CD4-positive, alpha-beta T cell treated with Interferon alpha-2 for 1 hour (primary cell): ENCODE measurements at places on chromosomes 2 and 18.
A peak's percentile ranks its signal among the peaks of the same experiment; 100 is the strongest.

GRCh38 chr2:71893646-71894045, 254.0 kb downstream of the CYP26B1 start:
- DNase-seq: no peak

GRCh38 chr18:7677001-7677400, 109.9 kb downstream of the PTPRM start:
- DNase-seq: no peak

DNA sequence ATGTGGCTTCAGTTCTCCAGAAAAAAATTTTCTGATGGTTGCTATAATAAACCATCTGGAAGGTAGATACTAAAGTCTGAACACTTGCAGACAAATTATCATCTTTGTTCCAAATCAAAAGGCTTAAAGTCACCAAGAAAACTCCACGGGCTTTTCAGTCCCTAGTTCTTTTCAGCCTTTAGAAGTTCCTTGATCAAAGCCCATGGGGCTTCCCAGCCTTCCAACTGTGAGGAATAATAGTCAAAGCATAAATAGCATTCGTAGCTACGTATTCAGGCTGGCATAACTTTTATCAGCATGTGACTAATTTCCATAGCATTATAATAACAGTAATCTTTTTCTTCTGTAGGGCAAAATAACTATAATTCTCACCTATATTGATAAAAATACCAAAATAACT, 13.9 kb downstream of the SCG2 start:
- no peak for DNase-seq

- DNase-seq: no peak
These were observed 163.8 kb upstream of the STK17B start for GRCh38 chr2:196335221-196335634.

DNA sequence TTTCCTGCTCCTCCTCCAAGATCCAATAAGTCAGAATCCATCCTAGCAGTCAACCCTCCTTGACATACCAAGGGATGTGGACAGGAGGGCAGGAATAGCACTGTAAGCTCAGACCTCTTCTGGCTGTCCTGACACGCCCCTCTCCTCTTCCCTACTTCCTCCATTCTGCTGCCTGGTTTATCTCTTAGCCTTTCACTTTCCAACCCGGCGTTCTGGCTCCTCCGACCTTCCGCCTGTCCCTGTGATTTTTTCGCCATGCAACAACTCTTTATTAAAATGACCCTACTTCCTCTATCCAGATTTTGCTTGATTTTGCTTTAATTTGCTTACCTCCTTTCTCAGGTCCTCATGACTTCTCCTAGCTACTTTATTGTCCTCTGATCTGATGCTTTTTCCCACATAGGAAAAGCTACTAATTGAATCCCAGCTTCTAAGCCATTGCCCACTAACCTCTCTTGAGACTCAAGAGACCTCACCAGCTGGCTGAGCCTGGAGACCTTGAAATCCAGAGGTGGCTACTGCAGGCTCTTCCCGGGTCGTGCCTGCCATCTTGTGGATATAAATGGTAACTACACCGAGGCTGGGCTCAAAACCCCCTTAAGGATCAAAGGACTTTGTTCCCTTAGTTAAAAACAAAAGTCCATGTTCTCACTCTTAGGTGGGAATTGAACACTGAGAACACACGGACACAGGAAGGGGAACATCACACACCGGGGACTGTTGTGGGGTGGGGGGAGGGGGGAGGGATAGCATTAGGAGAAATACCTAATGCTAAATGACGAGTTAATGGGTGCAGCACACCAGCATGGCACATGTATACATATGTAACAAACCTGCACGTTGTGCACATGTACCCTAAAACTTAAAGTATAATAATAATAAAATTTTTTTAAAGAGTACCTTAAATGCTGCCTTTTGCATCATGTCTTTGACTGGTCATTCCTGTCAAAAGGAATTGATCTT, 139.4 kb downstream of the AKAIN1 start:
- DNase-seq: peak; percentile 42

DNA sequence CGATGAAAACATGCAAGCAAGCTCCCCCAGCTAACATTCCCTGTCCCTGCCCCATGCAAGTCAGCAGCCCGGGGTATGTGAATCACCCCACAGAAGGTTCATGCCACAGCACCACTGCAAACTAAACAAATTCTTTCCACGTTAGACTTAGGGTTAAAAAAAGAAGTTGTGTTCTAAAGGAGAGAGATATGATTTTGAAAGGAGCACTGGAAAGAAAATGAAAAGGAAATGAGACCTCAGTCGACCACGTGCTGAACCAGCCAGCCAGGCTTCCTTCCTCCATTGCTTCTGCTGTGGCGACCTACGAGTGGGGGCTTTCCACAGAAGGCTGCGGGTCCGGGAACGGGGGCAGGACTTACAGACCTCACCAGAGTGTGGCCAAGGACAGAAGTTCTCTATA, 52.0 kb downstream of the ARL4C start:
- DNase-seq: peak; percentile 81

DNA sequence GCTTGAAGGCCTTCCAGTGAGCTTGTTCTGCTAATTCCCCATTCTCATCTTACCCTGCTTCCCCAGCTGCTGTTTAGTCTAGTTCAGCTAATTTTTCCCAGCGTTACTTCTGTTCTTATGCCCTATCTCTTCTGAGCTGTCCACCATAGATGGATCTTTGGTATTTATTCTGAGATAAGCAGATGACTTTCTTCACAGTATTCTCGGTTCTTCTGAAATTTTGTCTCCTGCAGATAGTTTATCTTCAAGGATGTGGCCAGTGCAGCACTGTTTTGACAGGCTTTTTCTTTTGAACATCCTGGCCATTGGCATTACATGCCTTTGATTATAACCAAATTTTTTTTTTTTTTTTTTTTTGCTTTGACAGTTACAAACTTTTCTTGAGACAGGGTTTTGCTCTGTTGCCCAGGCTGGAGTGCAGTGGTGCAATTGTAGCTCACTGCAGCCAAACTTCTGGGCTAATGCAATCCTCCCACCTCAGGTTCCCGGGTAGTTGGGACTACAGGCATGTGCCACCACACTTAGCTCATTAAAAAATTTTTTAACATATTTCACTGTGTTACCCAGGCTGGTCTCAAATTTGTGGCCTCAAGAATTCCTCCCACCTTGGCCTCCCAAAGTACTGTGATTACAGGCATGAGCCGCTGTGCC, 134.2 kb downstream of the WDSUB1 start:
- DNase-seq: no peak

- no peak for DNase-seq
These were observed 5.7 kb upstream of the SERPINB2 start for GRCh38 chr18:63881851-63882250.

- DNase-seq: no peak
These were observed 20.7 kb upstream of the PLB1 start for GRCh38 chr2:28475088-28475595.

- DNase-seq: no peak
These were observed 93.8 kb downstream of the NRP2 start for GRCh38 chr2:205776139-205776538.

DNA sequence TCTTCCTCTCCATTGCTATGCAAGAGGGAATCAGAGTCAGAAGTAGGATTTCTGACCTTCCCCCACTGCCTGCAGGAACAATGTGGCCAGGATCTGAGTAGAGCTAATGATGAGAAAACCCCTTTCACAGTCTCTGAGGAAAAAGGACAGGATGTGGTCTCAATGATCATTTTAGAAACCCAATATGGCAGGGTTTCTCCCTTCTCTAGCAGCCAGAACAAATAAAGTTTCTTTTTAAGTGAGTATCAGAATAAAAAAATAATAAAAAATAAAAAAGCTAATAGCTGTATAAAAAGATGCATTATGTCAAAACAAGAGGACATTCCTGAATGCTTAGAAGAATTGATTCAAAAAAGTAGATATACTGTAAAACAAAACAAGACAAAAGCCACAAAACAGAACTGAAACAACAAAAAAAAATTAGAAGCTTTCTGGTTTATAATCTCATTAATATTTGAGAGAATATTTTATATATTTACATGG, 1124.9 kb upstream of the ZEB2 start:
- no peak for DNase-seq

DNA sequence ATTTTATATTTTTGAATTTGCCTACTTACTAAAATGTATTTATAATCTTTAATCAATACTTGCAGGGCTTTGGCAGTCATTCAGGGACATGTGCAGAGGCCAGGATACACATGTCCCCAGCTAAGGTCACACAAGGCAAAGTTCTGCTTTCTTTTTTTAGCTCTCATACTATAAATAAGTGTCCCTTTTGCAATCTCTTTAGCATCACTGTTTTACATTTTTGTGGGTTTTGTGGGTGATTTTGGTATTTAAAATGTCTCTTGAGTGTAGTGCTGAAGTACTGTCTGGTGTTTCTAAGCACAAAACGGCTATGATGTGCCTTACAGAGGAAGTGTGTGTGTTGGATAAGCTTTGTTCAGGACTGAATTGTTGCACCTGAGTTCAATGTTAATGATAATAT, 309.0 kb upstream of the GULP1 start:
- DNase-seq: no peak

GRCh38 chr18:73007195-73007914, 139.6 kb upstream of the NETO1 start:
- DNase-seq: no peak

- DNase-seq: no peak
These were observed 135.3 kb downstream of the PARD3B start for GRCh38 chr2:204680576-204680975.

DNA sequence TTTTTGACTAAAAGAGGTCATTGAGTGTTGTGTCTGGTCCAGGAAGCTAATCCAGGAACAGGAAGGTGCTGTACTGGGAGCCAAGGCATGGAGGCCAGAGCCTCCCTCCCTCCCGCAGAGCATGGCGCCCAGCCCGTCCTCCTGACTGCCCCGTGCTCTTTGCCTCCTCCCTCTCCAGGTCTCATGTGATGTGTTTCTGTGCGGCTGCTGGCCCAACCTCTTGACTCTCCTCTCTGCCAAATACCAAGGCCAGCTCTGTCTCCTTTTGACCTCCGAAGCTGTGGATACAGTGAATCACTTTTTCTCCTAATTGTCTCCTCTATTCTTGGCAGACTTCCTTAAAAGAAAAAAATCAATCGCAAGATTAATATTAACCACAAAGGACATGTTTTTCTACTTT, 284.1 kb downstream of the PHLPP1 start:
- DNase-seq: no peak

GRCh38 chr2:218262631-218263586, 2.1 kb downstream of the GPBAR1 start:
- DNase-seq: no peak

GRCh38 chr2:47025969-47026610, 110.5 kb upstream of the MCFD2 start:
- DNase-seq: no peak

- DNase-seq: no peak
These were observed 121.6 kb upstream of the NDUFV2 start for GRCh38 chr18:8980918-8981317.

DNA sequence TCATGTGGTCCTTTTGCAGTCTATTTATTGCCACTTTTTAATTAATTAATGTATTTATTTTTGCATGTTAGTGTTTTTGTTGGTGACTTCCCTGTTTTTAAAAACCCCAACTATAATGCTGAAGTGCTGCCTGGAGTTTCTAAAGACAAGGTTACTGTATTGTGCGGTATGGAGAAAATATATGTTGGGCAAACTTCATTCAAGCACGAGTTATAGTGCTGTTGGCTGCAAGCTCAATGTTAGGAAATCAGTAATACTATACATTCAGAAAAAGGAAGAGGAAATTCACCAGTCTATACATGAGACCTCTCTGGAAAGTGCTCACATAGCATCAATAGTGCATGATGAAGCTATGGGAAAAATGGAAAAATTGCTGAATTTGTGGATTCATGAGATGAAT, 15.4 kb upstream of the RBMS1 start:
- DNase-seq: no peak

DNA sequence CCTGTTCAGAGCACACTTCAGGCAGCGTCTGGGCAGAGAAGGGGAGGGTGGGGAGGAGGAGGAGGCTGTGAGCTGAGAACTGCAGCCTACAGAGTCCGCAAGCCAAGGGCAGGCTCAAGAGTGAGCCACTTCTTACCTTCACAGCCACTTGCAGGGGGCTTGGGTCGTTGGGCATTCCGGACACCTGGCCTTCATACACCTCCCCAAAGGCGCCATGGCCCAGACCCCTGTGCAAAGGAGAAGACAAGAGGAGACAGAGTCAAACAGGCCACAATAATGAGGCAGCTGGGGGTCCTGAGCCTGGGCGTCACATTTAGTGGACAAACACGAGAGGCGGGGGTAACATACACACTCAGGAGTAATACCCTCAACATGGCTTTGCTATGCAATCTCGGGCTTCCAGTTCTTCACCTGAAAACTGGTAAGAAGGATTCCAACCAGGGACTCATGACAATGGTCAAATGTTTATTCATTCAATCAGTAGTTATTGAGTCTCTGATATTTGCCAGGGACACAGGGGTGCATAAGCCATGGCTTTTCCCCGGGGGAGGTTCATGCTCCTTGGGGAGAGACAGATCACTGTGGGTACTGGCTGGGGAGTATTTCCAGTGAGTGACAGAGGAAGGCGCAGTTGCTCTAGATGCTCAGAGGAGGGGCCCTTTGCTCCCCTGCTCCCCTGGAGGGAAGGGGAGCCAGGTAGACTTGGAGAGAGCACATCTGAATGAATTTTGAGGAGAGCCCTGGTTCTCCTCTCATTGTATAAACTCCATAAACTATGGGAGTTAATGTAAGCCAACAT, 107.4 kb downstream of the CLIP4 start:
- DNase-seq: no peak

DNA sequence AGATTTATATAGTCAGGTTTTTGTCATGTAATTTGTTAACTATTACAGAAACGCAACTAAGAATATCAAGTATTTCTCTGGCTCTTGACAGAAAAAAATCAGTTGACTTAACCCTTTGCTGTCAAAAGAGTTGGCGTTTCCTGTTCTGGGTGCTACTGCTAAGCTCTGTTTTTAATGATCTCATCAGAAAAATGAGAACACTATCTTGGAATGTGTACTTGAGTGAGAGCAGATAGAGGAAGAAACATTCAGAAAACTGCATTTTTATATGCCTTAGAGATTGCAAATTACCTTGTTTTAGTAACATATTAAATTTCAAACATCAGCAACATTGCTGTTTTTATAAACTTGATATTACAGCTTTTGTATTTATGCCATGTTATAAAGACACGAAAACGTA, 297.9 kb downstream of the RDH14 start:
- DNase-seq: no peak

DNA sequence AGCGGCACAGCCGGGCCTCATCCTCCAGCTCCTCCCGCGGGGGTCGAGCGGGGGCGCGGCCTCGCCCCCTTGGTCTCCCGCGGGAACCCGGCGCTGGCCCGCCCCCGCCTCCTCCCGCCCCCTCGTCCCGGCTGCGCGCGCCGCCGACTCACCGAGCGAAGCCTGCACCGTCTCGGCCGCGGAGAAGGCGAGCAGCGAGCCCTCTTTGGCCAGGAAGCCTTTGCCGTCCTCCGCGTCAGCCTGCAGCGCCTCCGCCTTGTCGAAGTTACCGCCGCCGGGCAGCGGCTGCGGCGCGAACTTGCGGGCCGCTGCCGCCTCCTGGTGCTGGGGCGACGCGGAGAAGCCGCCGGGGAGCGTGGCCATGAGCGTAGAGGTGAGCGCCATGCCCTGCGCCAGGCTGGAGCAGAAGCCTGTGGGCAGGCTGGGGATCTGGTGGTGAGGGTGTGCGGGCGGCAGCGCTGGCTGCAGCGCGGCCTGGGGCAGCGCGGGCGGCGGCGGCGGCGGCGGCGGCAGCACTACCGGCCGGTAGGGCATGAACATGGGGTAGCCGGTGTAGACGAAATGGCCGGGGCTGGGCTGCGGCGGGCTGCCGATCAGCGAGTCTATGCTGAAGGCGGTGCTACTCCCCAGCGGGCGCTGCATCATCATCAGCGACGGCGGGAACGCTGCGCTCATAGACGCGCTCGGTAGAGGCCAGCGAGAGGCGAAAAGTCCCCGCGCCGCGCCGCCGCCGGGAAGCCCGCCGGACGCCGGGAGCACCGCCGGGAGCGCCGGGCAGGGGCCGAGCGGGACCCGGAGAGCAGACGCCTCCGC, 683 bp downstream of the GBX2 start:
- no peak for DNase-seq

GRCh38 chr2:15198051-15198450, 363.1 kb downstream of the NBAS start:
- DNase-seq: no peak
